Umbilical cord (tissue), 2 donors: ENCODE measurements at places on chromosomes 3 and 15. TPM values are rescaled to one million over a fixed set of nuclear protein-coding genes. Genes with fewer than 3 reads are reported as not detected.

The GOLGA8O gene
- total RNA-seq: not detected

The TEX55 gene
- total RNA-seq: not detected

The MAP1A gene
- 10.4 TPM for total RNA-seq

The RTP3 gene
- 1.2 TPM for total RNA-seq

The STARD5 gene
- 3.4 TPM for total RNA-seq

The BLOC1S6 gene
- 90.3 TPM for total RNA-seq

The ZNF860 gene
- 6.0 TPM for total RNA-seq

The IL1RAP gene
- 107 TPM for total RNA-seq

The NEIL1 gene
- 9.4 TPM for total RNA-seq

The SLC15A2 gene
- total RNA-seq: 12.0 TPM

The ANXA2 gene
- 993 TPM for total RNA-seq
